ENCODE measurements at places on chromosomes 2 and 18. TPM values are rescaled to one million over a fixed set of nuclear protein-coding genes. Genes with fewer than 3 reads are reported as not detected.

The IDH1 gene
- total RNA-seq, result 181 TPM

The MAL gene
- 0.41 TPM for total RNA-seq

The MC2R gene
- not detected for total RNA-seq

The FKBP7 gene
- 58.5 TPM for total RNA-seq

The ANKRD36 gene
- total RNA-seq, result 21.5 TPM

DNA sequence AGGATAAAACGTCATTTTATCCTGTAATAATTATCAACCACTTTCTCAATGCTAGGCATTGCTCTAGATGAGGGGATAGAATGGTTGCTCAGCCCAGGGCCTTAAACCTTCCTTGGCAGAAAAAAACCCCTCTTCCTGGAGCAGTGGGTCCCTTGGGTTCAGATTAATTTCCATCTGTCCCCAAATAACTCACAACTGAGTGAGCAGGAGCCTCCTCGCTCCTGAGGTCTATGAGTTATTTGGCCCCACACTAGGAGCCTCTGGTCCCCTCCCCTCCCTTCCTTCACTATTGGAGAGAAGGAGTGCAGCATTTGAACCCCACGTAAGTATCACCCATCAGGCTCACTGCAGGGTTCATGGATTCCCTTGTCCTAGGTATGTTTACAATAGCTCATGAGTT, 157.5 kb upstream of the FHL2 start:
- no peak overlapping the region for H3K27ac ChIP-seq
- no peaks in the 10 kb centered on the region for H3K36me3 ChIP-seq
- DNase-seq, result no peak
- no peak overlapping the region for H3K4me3 ChIP-seq
- H3K4me1 ChIP-seq, result peaks cover 5% of the 10 kb centered on the region

GRCh38 chr2:26251893-26252292, 7.2 kb downstream of the HADHB start:
- no peaks in the 10 kb centered on the region for H3K27me3 ChIP-seq
- H3K4me1 ChIP-seq, result peaks cover 1% of the 10 kb centered on the region
- no peak overlapping the region for H3K4me3 ChIP-seq
- H3K27ac ChIP-seq, result no peak overlapping the region

DNA sequence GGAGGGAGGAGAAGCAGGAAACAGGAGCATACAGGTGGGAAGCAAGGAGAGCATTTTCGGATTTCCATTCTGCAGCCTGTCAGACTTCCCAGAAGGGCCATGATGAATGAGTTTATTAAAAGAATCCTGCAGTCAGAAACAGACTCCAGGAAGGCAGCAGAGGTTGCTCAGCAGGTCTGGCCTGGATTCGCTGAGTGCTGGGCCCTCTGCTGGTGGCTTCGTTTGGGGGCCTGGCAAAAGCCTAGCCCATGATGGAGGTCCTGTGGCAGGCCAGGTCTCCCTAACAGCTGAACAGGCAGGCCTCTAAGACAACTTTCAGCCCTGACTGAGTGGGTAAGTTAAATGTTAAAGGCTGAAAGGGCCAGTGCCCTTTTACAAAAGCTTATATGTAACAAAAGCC, 108.2 kb upstream of the CAPN13 start:
- H3K27me3 ChIP-seq, result no peaks in the 10 kb centered on the region
- no peak overlapping the region for H3K4me3 ChIP-seq
- no peaks in the 10 kb centered on the region for H3K36me3 ChIP-seq
- DNase-seq, result no peak
- no peaks in the 10 kb centered on the region for H3K4me1 ChIP-seq

DNA sequence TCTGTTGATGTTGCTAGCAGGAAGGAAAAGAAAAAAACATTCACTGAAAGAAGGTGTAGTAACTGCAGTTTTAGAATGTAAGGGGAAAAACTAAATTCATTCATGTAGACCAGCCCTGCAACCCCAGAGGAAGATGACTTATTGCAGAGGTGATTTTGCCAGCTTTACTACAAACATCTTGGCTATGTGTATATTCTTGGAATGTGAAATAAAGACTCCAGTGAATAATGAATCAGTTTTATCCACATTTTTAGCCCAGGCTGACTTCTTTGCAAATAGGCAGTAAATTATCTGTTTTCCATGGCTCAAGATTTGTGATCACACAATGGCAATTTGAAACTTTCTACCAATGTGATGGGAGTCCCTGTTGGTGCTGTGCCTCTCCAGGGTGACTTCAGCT, 206.1 kb upstream of the SETBP1 start:
- H3K4me3 ChIP-seq, result no peak overlapping the region
- DNase-seq, result peak; percentile 31
- no peaks in the 10 kb centered on the region for H3K4me1 ChIP-seq
- no peaks in the 10 kb centered on the region for H3K27me3 ChIP-seq

DNA sequence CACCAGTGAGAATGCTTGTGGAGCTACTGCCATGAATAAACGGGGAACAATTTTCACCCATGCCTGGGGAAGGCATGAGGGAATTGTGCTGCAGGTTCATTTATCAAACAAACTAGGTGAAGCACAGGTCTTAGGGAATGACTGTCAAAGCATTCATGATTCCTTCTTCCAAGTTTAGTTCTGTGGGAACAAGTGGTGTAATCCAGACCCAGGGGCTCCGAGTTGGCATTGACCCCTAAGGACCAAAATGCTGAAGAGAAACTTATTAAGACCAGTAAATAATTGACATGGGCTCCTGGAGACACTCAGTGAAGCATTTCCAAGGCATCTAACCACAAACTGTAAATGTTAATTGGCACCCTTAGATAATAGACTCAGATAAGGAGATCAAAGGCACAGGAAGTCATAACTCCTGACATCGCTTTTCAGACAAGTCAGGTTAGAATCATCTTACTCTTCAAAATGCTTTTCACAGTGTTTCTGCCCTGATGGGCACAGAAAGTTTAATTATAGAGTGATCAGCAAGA, 96.9 kb downstream of the SPP2 start:
- H3K27me3 ChIP-seq, result no peaks in the 10 kb centered on the region
- peaks cover 13% of the 10 kb centered on the region for H3K4me1 ChIP-seq
- H3K36me3 ChIP-seq, result no peaks in the 10 kb centered on the region
- no peak overlapping the region for H3K4me3 ChIP-seq
- peak; percentile 55 for DNase-seq

DNA sequence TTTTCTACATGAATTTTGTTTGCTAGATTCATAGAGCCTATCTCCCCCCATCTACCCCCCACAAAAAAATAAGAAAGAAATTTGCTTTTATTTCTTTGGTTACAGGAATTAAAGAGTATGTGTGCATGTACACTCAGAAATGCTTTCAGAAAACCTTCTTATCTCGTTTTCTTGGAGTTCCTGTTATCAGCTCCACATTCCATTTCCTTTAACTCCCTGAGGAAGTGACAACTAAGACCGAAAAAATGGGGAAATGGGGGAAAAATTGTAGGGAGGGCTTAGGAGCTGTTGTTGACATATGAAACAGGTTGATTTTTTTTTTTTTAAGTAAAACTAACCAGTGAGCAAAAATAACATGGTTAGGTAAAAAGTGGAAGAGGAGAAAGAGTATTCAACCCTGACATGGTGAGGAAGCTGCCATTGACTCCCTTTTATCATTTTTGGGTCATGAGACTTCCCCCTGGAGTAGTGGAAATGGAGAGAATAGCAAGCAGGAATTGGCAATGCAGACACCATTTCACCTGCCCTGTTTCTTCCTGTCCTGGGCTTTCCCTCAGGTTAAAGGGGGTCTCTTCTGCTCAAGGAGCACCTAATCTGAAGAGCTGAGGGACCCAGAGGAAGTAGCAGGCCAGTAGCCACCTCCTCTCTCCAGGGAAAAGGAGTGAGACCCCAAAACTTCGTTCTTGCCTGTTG, 93.5 kb downstream of the OSBPL6 start:
- no peak for DNase-seq
- no peaks in the 10 kb centered on the region for H3K4me1 ChIP-seq
- no peaks in the 10 kb centered on the region for H3K27me3 ChIP-seq
- no peaks in the 10 kb centered on the region for H3K36me3 ChIP-seq
- no peak overlapping the region for H3K27ac ChIP-seq

GRCh38 chr2:120472891-120473309, 127.0 kb downstream of the INHBB start:
- H3K27me3 ChIP-seq, result no peaks in the 10 kb centered on the region
- no peak for DNase-seq
- H3K4me1 ChIP-seq, result peaks cover 8% of the 10 kb centered on the region
- H3K4me3 ChIP-seq, result no peak overlapping the region
